Ecto neural progenitor cell (in vitro differentiated cells): ENCODE measurements at places on chromosomes 2 and 18.

DNA sequence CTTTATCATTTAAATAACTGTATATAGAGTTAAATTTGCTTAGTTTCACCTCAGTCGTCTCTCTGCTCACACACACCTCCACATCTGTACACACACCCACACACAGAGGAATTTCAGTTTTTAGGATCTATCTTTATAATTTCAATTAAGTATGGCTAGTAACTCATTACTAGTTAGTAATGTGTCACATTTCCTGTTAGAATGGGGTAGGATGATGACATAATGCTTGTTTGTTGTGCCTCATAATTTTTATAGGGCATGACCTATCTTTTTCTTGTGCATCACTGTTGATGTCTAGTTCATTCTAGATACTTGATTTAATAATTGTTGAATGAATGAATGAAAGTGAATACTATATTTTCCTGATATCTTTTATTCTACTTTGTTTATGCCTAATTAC, 108.6 kb downstream of the AGPS start:
- DNase-seq, result no peak

DNA sequence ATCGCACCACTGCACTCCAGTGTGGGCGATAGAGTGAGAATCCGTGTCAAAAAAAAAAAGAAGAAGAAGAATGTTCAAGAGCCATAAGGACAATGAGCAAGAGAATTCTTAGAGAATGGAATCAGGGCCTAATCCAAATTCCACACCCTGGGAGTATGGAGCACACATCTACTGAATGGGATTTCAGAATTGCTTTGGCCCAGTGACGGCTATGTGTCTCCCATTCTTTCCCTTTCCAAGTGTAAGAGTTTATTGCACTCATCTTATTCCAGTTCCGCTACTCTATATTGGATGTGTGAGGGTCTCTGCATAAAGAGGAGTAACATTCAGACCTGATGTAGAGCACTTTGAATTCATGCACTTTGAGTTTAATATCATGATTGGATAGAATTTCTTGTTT, 5.9 kb upstream of the RBM43 start:
- DNase-seq, result no peak

- no peak for DNase-seq
Observed at GRCh38 chr2:55045780-55046179, 4.5 kb downstream of the RTN4 start.

DNA sequence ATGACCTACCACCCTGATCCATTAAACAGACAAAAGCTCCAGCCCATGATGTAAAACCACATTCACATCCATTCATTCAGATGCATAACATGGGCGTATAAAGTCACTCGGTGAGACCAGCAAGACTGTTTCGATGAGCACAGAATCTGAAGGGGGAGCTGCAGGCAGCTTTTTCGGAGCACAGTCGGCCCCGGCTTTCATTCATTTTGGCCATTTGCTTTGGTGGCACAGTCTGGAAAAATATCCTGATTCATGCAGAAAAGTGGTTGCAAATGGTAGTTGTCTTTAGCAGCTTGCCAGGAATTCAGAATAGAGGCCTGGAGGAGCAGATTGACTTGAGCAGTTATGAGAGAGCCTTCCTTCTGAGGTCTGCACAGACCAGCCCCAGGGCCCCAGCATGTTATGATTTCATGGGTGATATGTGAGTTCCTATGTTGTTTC, 11.2 kb downstream of the ARID5A start:
- no peak for DNase-seq

DNA sequence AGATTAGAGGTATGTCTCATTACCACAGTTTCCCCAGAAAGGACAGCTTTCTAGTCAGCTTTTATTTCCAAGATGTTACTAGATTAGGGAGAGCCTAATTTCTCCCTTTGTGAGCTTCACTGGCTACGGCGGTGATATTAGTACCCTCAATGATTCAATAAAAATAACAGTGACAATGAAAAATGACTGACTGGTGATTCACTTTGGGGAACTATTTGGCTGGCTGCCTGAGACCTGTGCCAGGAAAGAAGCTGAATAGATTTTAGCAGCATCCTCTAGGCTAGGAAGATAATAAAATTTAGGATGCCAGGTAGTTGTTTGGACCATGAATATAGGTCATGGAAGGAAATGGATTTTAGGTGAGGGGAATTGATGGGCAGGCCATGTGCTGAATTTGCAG, 178.7 kb downstream of the FMNL2 start:
- no peak for DNase-seq
